ENCODE measurements at places on chromosomes 13 and 19.

GRCh38 chr19:9205501-9206113 is 13.8 kb downstream of the OR7D4 start:
- DNase-seq: peak; percentile 53

GRCh38 chr13:97758317-97758716 is 195.2 kb upstream of the IPO5 start:
- DNase-seq: no peak

GRCh38 chr19:52351512-52351911 is 15.5 kb downstream of the ZNF610 start:
- no peak for DNase-seq

GRCh38 chr19:41991025-41991424 is 3.0 kb downstream of the ATP1A3 start:
- no peak for DNase-seq

DNA sequence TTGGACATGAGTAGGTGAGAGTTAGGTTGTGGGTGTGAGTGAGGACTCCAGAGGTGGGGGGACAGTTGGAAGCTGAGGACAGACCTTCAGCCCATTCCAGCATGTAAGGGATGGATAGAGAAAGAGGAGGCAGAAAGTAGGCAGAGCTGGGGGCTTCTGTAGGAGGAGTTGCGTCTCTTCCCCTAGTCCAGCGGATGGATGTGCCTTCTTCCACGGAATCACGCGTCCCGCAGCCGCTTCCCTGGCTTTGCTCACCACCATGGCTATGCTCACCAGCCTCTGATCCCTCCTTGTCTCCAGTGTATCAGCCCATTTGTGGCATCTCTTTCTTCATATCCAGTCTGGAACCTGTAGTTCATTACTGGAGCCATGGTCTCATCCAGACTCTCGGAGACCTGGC is 5.6 kb downstream of the UBAC2 start:
- DNase-seq: no peak

DNA sequence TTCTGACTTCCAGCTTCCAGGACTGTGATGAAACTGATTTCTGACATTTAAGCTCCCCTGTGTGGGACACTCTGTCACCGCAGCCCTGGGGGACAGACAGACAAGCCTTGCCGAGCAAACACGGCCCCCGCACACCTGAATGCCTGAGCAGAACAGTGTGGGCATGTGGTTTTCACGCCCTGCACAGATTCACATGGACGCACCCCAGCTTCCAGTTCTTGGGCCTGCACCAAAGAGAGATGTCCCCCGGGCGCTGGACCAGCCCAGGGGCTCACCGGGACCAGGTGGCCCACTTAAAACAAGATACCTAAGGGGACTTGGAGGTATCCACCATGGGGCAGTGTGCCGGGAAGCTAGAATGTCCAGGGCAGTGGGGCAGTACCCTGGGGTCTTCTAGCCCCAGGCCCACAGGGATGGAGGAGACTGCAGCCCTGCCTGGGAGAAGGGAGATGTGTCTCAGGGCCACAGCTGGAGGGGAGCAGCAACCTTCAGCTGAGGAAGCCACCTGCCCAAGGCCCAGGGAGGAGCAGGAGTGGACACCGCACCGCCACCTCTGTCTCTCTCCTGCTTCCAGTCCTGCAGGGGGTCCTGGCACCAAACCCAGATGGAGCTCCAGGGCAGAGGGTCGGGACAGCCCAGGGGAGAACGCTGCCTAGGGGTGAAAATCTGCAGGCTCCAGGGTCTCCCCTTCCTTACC is 50.5 kb downstream of the SOX1 start:
- no peak for DNase-seq

- DNase-seq: no peak
These were observed 213.6 kb upstream of the CSNK1A1L start for GRCh38 chr13:37319031-37319443.

DNA sequence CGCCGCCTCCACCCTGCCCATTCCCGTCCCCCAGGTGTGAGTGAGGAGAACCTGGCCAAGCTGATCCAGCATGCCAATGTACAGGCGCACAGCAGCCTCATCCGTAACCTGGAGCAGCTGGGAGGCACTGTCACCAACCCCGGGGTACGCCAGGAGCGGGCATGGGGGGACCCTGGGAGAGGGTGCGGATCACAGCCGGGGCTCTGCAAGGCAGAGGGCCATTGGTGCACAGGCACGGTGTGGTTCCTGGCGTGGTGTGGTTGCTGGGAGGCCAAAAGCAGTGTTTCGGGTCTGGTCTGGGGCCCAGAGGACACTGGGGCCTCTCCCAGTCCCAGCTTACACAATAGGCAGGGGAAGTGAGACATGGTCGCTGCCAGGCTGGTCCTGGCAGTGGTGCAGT is 8.3 kb downstream of the STXBP2 start:
- no peak for DNase-seq

DNA sequence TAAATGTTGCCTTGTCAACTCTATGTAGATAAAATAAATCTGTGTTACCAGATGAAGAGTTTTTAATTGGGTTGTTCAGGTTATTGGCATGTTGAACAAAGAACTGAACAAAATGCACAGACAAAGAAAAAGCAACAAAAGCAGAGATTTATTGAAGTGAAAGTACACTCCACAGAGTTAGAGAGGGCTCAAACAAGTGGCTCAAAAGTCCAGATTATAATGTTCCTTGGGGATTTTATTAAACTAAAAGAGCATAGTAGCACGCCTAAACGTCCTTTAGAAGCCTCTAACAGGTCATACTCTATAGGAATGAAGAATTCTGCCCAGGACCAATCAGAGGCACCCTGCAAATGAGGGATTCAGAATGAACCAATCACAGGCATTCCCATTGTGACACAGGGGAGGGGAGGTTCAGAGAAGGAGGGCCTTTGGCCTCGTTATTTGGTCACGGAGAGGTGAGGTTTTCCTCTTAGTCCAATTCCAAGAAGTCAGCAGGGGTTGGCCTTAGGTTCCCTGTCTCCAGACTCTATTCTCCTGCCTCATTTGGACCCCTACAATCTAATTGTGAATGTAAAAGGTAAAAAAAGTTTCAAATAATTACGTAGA is 12.8 kb downstream of the PSMC4 start:
- no peak for DNase-seq

- no peak for DNase-seq
These were observed 2.0 kb downstream of the MTUS2 start for GRCh38 chr13:28822151-28822550.

DNA sequence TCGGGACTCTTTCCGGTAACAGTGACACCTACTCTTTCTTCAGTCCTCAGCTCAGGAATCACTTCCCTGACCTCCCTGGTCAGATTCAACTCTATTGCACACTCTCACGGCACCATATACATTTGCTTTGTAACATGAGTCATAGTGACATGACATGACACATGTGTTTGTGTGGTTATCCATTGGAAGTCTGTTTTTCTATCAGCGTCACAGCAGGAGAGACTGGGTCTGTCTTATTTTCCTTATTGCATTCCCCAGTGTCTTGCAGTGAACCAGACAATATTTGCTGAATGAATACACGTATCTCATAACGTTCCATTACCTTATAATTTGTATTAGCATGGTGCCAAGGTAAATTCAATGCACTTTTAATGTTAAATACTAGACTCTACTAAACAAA is 102.0 kb downstream of the DCLK1 start:
- DNase-seq: no peak

DNA sequence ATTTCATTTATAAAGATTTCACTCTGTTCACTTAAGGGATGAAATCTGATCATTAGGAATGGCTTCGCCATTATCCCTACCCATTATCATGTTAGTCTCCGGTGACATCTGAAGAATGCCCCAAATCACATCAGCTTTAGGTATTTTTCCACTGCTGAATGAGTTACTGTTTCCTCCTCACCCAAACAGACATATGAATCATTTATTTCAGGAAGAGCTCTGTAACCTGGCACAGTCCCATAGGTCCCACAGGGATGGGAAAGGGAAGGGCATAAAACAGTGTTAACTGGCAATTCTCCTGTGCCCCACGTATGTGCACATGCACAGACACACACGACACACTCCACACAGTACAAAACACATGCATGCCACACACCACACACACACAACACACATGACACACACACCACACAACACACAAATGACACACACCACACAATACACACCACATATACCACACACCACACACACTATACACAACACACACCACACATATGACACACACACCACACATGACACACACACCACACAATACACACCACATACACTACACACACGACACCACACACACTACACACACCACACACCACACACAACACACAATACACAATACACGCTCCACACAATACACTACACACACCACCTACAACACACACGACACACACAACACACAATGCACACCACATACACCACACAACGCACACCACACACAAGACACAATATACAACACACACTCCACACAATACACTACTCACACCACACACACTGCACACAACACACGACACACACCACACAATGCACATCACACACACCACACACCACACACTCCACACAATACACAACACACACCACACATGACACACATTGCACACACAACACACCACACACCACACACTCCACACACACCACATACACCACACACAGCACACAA is 15.4 kb downstream of the TMEM255B start:
- DNase-seq: no peak

DNA sequence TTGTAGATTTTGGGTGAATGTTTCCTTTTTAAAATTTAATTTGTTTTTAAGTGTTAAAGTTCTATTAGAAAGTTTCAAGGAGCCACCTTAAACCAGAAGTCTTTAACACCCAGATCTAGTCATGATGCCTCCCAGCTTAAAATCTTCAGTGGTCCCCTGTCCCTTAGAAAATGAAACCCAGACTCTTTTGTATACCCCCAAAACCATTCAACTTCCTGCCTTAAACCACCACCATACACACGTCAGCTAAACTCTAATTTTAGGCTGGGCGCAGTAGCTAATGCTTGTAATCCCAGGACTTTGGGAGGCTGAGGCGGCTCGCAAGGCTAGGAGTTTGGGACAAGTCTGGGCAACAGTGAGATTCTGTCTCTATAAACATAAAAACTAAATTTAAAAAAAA is 37.9 kb downstream of the N4BP2L1 start:
- DNase-seq: no peak

DNA sequence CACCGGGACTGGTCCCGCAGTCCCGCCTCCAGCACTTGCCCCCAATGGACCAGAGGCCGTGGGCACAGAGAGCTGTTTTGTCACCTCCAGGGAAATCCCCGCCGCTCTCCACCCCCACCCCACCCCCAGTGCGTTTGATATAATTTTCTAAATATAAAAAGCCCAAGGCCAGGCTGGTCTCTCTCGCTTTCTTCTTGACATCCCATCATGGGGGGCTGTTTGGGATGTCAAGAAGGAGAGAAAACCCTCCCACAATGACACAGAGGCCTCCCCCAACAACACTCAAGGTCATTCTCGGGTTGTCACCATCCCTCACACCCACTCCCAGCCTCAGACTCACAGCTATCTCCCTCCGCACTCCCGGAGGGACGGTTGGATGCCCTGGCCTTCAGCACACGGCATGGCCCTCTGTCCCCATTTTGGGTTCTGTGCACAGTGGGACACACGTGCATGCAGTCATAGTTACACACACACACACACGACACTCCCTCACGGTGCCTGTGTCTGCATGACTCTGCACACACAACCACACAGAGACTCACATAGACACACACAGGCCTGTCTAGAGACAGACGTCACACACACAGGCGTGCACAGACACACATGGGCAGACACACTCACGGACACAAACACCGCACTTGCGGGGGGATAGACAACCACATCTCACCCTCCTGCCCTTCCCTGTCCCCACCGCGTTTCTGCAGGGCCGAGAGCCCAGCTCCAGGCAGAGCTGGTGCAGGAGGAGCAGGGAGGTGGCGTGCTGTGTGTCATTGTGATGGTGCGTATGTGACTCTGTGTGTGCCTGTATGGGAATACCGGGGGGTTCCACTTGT is 4.8 kb upstream of the NFIC start:
- no peak for DNase-seq

GRCh38 chr19:17402982-17403855 is 2.2 kb downstream of the BST2 start:
- DNase-seq: peak; percentile 41

DNA sequence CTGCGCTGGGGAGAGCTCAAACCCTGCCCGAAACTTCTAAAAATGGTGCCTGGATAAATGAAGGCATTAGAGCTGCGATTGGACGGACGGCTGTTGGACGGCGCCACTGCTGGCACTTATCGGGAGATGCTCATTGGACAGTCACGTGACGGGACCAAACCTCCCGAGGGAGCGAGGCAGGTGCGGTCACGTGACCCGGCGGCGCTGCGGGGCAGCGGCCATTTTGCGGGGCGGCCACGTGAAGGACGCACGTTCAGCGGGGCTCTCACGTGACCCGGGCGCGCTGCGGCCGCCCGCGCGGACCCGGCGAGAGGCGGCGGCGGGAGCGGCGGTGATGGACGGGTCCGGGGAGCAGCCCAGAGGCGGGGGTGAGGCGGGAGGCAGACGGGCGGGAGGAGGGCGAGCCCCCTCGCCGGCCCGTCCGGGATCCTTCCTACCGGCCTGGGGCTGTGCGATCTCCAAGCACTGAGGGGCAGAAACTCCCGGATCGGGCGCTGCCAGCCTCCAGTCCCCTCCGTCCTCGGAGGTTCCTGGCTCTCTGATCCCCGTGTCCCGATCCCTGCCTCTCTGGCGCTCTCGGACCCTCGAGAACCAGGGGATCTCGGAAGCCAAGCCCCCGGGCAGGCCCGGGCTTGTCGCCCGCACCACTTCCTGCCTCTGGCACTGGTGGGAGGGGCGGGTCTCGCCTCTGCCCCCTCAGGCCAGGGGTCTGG is at the start of gene BAX:
Gene BAX, plus strand, starts transcription at position 281 of the 713 bp plus-strand sequence. Its CDS starts 54 bp downstream, at position 335.
- DNase-seq: peak; percentile 76

DNA sequence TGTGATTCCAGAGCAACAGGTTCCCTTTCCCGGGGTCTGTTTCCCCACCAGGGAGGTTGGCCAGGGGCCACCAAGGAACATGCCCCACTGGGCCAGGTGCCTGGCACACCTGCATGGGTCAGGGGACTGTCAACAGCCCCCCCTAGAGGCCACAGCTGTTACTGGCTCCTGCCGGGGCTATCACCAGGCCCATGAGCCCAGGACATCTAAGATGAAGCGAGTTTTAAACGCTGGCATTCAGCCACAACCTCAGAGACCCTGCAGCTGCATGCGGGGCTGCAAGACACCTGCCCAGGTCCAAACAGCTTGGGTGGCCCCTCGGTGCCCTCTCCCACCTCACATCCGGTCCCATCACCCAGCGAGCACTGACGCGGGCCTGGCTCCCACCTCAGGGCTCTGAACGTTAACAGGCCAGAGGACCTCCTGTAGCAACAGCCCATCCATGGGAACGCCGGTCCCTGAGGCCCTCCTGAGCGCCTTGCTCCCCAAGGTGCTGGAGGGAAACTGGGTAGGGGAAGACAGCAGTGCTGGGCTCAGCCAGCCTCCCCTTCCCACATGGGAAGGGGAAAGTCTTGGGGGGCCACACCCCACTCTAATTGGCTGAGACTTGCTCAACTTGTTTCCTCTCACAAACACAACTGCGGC is 12.0 kb downstream of the KHSRP start:
- no peak for DNase-seq
